IPS DF 6.9 (cell line): ENCODE measurements at places on chromosomes 1 and 21.

GRCh38 chr1:165863346-165863745 is 35.9 kb downstream of the UCK2 start:
- no peak for DNase-seq
- H3K27me3 ChIP-seq, result no peaks in the 10 kb centered on the region

- DNase-seq, result no peak
- peak overlapping the region; percentile 2 for H3K27ac ChIP-seq
- H3K4me3 ChIP-seq, result peak overlapping the region; percentile 76; the same call in 1 of the 2 replicates
- H3K4me1 ChIP-seq, result no peaks in the 10 kb centered on the region
- no peaks in the 10 kb centered on the region for H3K36me3 ChIP-seq
Measured at GRCh38 chr1:62436039-62436465, 797 bp upstream of the USP1 start.

DNA sequence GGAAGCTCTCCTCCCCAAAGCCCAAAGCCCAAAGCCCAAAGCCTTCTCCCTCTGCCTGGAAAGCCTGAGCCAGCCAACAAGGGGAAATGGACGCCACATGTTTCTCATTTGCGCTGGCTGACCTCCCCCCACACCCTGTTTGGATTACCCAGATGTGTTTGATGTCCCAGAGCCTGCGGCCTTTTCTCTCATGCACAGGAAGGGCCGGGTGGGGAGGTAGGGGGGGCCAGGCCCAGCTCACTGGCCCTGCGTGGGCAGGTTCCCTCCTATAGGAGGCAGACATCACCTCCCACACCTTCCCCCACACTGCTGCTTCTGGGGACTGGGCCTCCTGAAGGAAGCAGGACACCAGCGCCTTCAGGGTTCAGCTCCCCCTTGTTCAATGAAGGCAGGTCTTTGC is 116.3 kb downstream of the NAV1 start:
- H3K27ac ChIP-seq, result no peak overlapping the region
- H3K36me3 ChIP-seq, result no peaks in the 10 kb centered on the region
- no peak overlapping the region for H3K4me3 ChIP-seq
- DNase-seq, result no peak

DNA sequence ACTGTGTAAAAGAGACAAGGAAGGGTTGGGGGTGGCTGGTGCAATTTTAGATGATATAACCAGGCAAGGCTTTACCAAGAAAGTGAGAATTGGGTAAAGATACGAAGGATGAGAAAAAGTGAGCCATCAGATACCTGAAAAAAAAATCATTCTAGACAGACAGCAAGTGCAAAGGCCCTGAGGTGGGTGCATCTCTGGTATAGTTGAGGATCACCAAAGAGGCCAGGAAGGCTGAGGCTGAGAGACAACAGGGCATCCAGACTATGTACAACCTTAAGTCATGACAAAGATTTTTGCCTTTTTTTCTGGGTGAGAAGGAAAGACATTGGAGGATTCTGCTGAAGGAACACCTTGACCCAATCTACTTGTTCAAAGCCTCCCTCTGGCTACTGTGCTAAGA is 29.9 kb downstream of the RXRG start:
- H3K4me1 ChIP-seq, result no peaks in the 10 kb centered on the region
- no peak for DNase-seq
- no peak overlapping the region for H3K27ac ChIP-seq
- no peaks in the 10 kb centered on the region for H3K36me3 ChIP-seq
- H3K4me3 ChIP-seq, result no peak overlapping the region

- no peaks in the 10 kb centered on the region for H3K36me3 ChIP-seq
- H3K27ac ChIP-seq, result no peak overlapping the region
- H3K27me3 ChIP-seq, result no peaks in the 10 kb centered on the region
- no peak for DNase-seq
Measured at GRCh38 chr1:60984062-60984799, 98.1 kb upstream of the NFIA start.

GRCh38 chr1:227002531-227003049 is 62.5 kb downstream of the COQ8A start:
- no peak overlapping the region for H3K27ac ChIP-seq
- no peaks in the 10 kb centered on the region for H3K4me1 ChIP-seq

DNA sequence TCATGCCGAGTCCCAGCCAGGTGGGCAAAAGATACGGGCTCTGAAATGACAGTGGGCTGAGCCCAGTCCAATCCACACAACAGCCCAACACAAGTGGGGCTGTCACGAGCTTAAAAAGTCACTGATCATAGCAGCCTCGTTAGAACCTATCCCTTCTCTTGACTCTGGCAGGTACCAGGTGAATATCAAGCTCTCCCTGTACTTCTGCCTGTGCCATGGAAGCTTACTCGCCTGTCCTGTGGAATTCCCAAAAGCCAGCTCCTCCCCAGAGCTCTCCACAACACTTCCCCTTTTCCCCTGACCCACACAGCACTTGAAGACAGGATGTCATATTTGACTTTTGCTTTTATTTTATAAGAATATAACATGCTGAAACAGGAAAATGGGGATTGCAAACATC is 5.9 kb downstream of the RGS16 start:
- no peaks in the 10 kb centered on the region; the same call in 1 of the 2 replicates for H3K27me3 ChIP-seq
- DNase-seq, result no peak
- H3K4me3 ChIP-seq, result no peak overlapping the region
- peaks cover 4% of the 10 kb centered on the region for H3K36me3 ChIP-seq
- H3K27ac ChIP-seq, result no peak overlapping the region
- peaks cover 2% of the 10 kb centered on the region; the same call in 1 of the 2 replicates for H3K4me1 ChIP-seq

DNA sequence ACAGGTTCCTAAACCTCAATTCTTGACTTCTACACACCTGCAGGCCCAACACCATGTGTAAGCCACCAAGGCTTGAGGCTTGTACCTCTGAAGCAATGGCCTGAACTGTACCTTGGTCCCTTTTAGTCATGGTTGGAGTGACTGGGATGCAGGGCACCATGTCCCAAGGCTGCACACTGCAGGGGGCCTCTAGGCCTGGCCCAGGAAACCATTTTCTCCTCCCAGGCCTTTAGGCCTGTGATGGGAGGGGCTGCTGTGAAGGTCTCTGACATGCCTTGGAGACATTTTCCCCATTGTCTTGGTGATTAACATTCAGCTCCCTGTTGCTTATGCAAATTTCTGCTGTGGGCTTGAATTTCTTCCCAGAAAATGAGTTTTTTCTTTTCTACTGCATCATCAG is 75.8 kb upstream of the ZNF678 start:
- no peaks in the 10 kb centered on the region for H3K27me3 ChIP-seq
- H3K4me1 ChIP-seq, result no peaks in the 10 kb centered on the region

- H3K27ac ChIP-seq, result no peak overlapping the region
- H3K36me3 ChIP-seq, result no peaks in the 10 kb centered on the region
- no peak overlapping the region for H3K4me3 ChIP-seq
- peaks cover 5% of the 10 kb centered on the region; the same call in 1 of the 2 replicates for H3K4me1 ChIP-seq
Measured at GRCh38 chr1:234962340-234962989, 166.2 kb downstream of the TOMM20 start.

DNA sequence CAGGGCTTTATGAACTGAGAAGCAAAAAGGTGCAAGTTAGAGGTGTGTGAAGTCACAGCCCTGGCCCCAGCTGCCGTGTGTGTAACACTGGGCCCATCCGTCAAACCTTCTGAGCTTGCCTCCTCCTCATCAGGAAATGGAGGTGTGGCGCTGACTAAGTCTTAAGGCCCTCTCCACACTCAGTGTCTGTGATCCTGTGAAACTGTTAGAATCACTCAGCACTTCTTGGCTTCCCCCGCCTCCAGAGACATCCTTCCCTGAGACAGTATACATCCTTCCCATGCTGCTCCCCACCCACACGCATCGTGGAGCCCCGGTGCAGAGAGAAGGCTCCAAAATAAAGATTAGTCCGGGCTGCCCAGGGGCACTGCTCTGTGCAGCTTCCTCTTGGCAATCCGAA is 33.3 kb downstream of the LRP8 start:
- no peak for DNase-seq
- H3K27me3 ChIP-seq, result no peaks in the 10 kb centered on the region
- H3K4me3 ChIP-seq, result no peak overlapping the region
- no peak overlapping the region for H3K27ac ChIP-seq

DNA sequence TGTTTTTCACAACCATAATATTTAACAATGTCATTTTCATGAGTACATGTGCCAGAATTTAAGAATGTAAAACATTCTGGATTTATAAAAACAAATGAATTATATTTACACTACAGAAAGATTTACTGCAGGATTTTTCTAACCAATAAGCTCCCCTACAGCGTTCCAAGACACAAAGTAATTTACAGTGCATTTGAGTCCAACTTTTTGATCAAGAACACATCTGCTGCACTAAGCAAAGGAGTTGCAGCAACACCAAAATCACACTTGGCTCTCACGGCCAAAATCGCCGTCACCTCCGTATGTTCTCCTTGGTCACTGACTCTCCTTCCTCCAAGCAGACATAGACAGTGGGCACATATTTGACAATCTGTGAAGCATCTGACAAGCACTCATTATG is 7.7 kb downstream of the VPS26C start:
- no peak for DNase-seq
- H3K27me3 ChIP-seq, result no peaks in the 10 kb centered on the region
- peaks cover 2% of the 10 kb centered on the region; the same call in 1 of the 2 replicates for H3K4me1 ChIP-seq
- no peak overlapping the region for H3K4me3 ChIP-seq
- H3K36me3 ChIP-seq, result no peaks in the 10 kb centered on the region

GRCh38 chr1:201255479-201256362 is 27.6 kb upstream of the PKP1 start:
- no peak for DNase-seq
- H3K27me3 ChIP-seq, result no peaks in the 10 kb centered on the region
- no peaks in the 10 kb centered on the region for H3K36me3 ChIP-seq
- no peak overlapping the region for H3K4me3 ChIP-seq

GRCh38 chr1:201028461-201028889 is 5.0 kb upstream of the KIF21B start:
- no peak for DNase-seq
- H3K27ac ChIP-seq, result no peak overlapping the region
- no peaks in the 10 kb centered on the region for H3K36me3 ChIP-seq
- H3K4me3 ChIP-seq, result no peak overlapping the region

- no peak for DNase-seq
- no peaks in the 10 kb centered on the region for H3K27me3 ChIP-seq
- no peak overlapping the region for H3K27ac ChIP-seq
- no peaks in the 10 kb centered on the region for H3K4me1 ChIP-seq
Measured at GRCh38 chr1:226884966-226885820, 14.8 kb downstream of the PSEN2 start.

- DNase-seq, result no peak
- 0 out of 2 replicates have a peak, but pooled peaks cover 2% of the 10 kb centered on the region for H3K4me1 ChIP-seq
- no peak overlapping the region for H3K27ac ChIP-seq
- H3K27me3 ChIP-seq, result 0 out of 2 replicates have a peak, but pooled peaks cover 1% of the 10 kb centered on the region
- peak overlapping the region; percentile 52; the same call in 1 of the 2 replicates for H3K4me3 ChIP-seq
- no peaks in the 10 kb centered on the region for H3K36me3 ChIP-seq
Measured at GRCh38 chr1:248862998-248863881, 4.4 kb upstream of the ZNF692 start.

DNA sequence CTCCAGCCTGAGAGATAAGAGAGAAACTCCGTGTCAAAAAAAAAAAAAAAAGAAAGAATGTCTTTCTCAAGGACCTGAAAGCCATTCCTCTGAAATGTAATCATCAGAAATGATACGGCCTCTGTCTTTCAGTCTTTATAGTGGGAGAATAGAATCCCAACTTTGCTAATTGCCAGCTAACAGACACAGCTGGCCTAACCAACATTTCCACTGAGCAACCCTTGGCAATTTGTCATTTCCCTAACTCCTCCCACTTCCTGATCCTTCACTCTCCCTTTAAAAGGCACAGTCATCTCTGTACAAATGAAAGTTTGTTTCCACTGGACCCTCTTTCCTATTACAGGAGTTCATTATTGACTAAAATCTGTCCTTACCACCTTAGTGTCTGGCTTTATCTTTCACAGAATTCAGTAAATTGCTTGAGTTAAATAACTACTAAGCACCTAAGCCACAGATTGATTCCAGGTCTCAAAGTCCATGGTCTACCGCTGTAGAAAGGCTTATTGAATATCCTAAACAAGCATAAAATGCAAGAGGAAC is 4.3 kb upstream of the CBR1 start:
- no peaks in the 10 kb centered on the region for H3K27me3 ChIP-seq
- no peak for DNase-seq
- no peak overlapping the region for H3K4me3 ChIP-seq
- H3K27ac ChIP-seq, result no peak overlapping the region
- H3K36me3 ChIP-seq, result no peaks in the 10 kb centered on the region

- no peaks in the 10 kb centered on the region for H3K4me1 ChIP-seq
- no peaks in the 10 kb centered on the region for H3K27me3 ChIP-seq
- no peak overlapping the region for H3K4me3 ChIP-seq
- no peak for DNase-seq
- no peaks in the 10 kb centered on the region for H3K36me3 ChIP-seq
Measured at GRCh38 chr1:167747988-167748387, 26.2 kb downstream of the MPZL1 start.

DNA sequence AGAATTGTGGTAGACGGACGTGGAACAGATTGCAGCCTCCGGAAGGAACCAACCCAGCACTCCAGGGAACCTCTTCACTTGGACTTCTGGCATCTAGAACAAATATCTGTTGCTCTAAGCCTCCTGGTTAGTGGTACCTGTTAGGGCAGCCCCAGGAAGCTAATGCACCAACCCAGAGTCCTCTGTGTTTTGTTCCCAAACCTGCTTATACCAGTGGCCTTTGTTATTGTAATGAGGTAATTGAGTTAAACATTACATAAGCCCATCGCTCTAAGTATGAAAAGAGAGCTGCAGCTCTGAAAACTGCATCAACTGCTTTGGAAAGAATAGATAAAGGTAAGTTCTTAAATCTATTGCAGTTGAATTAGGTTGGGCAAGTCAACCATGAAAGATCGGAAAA is 516.7 kb downstream of the NPHP4 start:
- no peak overlapping the region for H3K4me3 ChIP-seq
- no peaks in the 10 kb centered on the region for H3K27me3 ChIP-seq
- no peaks in the 10 kb centered on the region for H3K36me3 ChIP-seq
- no peaks in the 10 kb centered on the region for H3K4me1 ChIP-seq

- H3K4me1 ChIP-seq, result no peaks in the 10 kb centered on the region
- H3K36me3 ChIP-seq, result peaks cover 9% of the 10 kb centered on the region
- no peak overlapping the region for H3K27ac ChIP-seq
- H3K4me3 ChIP-seq, result no peak overlapping the region
- DNase-seq, result no peak
Measured at GRCh38 chr1:67431869-67432578, 1.8 kb upstream of the SERBP1 start.

- H3K27me3 ChIP-seq, result no peaks in the 10 kb centered on the region
- no peaks in the 10 kb centered on the region for H3K36me3 ChIP-seq
- no peak overlapping the region for H3K4me3 ChIP-seq
Measured at GRCh38 chr1:56933606-56934005, 32.2 kb downstream of the C8B start.
